ENCODE measurements at places on chromosomes 7 and 10. TPM values are rescaled to one million over a fixed set of nuclear protein-coding genes. Genes with fewer than 3 reads are reported as not detected.

FEZF1 gene
- not detected for total RNA-seq

NEUROG3 gene
- not detected for total RNA-seq

- no peak for DNase-seq
Measured at GRCh38 chr7:27163288-27164044, 1.9 kb downstream of the HOXA9 start.

DNA sequence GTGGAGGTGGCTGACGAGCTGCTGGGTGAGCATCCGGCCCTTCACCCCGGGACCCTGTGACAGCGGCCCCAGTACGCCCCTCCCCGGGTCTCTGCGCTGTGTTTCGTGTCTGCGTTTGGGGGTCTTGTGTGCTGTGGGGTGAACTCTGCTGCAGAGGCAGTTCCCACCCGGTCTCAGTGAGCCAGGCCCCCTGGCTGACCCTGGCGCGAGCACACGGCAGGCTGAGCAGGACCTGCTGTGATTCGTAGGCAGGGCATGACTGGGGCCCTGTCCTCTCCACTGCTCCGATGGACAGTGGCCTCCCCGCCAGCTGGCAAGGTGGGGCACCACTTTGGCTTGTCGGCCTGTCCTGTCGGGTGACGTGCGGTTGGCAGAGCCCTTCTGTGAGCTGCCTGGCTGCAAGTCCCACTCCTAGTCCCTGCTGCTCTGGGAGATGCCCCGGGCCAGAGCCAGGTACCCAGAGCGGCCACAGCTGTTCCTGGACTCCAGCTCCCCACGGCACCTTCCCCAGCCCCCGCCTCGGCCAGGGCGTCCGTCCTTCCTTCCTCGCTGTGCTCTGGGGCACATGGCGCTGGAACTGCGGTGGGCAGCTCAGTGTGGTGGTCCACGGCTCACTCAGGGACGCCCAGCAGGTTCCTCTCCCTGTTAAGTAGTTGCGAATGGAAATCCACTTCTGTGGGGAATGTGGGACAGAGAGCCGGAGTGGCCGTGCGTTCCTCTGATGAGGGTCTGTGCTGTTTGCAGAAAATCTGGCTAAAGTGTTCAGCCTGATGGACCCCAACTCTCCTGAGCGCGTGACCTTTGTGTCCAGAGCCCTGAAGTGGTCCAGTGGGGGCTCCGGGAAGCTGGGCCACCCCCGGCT lies 10.5 kb downstream of the GET4 start:
- no peak for DNase-seq

Measured in epithelial cell of proximal tubule (primary cell).